ENCODE measurements at places on chromosomes 1 and 21.

DNA sequence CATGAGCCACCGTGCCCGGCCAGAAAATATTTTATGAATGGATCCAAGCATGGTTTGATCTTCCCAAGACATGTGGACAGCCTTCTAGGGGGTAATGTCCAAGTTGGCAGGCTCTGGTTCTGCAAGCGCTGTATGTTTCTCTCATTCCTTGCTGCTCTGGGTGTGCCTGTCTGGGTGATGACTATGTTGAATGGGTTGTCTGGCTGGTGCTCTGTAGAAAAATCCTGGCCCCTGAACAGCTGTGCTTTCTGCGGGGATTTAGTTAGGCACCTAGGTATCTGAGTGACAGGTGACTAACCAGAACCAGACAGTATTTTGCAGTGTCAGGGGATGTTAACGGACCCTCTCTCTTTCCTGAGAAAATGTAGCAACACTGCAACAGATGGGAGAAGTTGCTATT lies 14.1 kb downstream of the HUNK start:
- DNase-seq, result no peak

- DNase-seq, result no peak
Observed at GRCh38 chr1:225974454-225974853, 24.7 kb downstream of the SDE2 start.

- DNase-seq, result no peak
Observed at GRCh38 chr1:1308756-1309250, 406 bp downstream of the PUSL1 start.

- peak; percentile 45 for DNase-seq
Observed at GRCh38 chr21:17616831-17617230, 4.1 kb upstream of the BTG3 start.

DNA sequence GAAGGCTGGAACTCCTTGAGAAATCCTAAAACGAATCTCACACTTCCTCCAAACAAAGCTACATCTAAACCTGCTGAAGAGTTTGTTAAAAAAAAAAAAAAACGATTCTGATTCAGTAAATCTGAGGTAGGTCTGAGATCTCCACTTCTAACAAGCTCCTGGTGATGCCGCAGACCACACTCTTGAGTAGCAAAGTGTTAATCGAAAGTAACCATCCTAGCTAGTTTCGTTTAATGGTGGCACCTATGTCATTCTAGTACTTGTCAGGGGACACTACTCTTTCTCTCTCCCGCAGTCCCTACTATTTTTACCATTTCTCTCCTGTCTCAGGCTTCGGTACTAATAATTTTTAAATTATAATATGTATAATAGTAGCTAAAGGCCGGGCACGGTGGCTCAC lies 2.1 kb downstream of the CLCC1 start:
- no peak for DNase-seq

Measured in muscle of arm (tissue), 14 donors.